Stimulated activated CD4-positive, alpha-beta T cell treated with anti-CD3 and anti-CD28 coated beads, Interleukin-2, amount 100 ng/mL, for 24 hours (primary cell): ENCODE measurements at places on chromosomes 12 and 14.

DNA sequence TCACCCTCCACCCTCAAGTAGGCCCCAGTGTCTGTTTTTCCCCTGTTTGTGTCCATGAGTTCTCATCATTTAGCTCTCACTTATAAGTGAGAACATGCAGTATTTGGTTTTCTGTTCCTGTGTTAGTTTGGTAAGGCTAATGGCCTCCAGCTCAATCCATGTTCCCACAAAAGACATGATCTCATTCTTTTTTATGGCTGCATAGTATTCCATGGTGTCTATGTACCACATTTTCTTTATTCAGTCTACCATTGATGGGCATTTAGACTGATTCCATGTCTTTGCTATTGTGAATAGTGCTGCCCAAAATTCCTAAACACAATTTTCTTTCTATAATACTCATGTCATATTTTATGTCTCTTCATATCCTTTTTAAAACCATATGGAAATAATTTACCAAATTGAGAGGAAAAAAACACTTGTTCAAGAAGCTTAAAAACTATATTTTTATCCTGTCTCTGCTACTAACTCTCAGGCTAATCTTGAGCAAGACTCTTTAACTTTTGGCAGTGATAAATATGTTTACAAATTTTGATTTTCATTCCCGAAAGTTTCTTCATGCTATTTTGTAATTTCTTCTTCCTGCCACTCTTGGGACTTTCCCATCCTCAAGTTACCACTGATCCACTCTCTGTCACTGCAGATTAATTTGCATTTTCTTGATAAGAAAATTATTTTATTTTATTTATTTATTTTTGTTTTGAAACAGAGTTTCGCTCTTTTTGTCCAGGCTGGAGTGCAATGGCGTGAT is 28.0 kb upstream of the OSBPL8 start:
- DNase-seq = no peak

GRCh38 chr14:96958057-96958456 is 160.9 kb downstream of the VRK1 start:
- DNase-seq = no peak

GRCh38 chr12:30100741-30101140 is 317.0 kb upstream of the TMTC1 start:
- DNase-seq = no peak

DNA sequence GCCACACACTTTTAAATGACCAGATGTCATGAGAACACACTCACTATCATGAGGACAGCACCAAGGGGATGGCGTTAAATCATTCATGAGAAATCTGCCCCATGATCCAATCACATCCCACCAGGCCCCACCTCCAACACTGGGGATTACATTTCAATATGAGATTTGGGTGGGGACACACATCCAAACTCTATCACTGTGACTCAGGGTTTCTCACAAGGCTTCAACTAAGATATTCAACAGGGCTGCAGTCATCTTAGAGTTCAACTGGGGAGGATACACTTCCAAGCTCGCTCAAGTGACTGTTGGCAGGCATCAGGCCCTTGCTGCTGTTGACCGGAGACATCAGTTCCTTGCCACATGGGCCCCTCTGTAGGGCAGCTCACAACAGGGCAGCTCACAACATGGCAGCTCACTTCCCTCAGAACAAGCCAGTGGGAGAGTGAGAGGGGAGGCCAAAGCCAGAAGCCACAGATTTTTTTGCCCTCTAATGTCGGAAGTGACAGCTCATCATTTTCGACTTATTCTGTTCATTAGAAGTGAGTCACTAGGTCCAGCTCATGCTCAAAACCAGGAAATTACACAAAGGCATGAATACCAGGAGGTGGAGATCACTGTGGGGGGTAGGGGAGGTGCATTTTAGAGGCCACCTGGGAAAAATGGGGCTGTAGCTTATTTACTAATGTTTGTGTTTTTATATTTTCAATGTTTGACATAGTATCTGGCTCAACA is 50.8 kb upstream of the PTHLH start:
- DNase-seq = no peak

DNA sequence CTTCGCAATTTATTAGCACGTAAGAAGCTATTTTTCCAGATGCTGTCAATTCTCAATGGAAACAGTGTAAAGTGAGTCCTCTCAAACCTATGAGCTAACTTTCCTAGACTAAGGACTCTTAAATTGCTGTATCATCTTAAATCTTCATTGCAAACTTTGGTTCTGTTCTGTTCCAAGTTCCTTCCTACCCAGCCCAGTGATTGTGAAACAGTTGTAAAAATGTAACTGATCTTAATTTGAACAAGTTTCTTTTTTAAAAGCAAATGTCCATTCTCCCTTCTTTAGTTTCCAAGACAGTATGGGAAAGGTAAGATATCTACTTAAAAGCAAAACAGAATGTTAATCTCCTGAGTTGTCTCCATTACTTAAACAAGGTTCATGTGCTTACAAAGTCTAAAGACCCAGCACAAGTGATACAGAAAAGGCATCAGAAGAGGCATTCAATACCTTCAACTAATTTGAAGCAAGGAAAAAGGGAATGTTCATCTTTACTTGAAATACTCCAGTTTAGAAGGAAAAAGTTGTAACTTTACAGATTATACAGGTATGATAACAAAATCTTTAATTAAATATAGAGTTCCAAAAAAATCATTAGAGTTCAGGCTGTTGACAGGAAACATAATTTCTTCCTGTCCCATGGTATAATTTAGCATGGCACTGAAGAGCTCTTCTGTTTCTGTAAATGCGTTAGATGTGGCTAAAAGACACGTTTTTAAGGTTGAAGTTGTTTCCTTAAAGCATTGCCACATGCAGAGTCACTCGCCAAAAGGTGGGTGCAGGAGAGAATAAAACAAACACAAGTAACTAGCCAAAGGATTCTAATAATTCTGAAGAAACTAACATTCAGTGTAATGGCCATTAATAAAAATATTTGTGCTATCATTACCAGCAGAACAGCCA is 101.5 kb upstream of the USP15 start:
- no peak for DNase-seq

DNA sequence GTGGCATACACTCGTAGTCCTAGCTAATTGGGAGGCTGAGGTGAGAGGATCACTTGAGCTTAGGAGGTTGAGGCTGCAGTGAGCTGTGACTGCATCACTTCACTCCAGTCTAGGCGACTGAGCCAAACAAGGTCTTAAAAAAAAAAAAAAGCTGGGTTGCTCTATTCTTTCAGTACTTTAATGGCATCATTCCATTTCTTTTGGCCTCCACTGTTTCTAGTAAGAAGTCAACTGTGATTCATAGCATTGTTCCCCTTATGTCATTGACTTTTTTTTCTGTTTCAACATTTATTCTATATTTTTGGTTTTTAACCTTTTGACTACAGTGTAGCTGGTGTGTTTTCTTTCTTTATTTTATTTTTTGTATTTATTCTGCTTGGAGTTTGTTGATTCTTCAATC is 16.7 kb upstream of the PRKCH start:
- no peak for DNase-seq

- DNase-seq = no peak
Measured at GRCh38 chr14:65003394-65003793, 16.7 kb downstream of the FNTB start.

GRCh38 chr12:28513983-28514382 is 323.7 kb downstream of the CCDC91 start:
- no peak for DNase-seq

DNA sequence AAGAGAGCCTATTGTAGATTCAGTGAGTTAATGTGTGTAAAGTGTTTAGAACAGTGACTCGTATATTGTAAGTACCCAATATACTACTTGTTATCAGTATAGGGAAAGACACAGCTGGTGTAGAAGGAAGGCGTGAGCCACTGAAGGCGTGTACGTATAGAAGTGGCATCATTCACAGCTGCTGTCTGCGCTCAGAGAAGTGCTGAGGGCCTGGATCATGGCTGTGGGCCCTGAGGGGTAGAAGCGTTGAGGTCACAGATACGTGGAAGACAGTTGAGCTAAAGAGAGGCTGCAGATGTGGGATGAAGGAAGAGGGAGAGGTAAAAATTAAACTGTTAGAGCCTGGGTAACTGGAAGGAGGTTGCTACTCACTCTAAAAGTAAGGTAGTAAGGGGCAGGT is 5.9 kb downstream of the C12orf75 start:
- DNase-seq = no peak

DNA sequence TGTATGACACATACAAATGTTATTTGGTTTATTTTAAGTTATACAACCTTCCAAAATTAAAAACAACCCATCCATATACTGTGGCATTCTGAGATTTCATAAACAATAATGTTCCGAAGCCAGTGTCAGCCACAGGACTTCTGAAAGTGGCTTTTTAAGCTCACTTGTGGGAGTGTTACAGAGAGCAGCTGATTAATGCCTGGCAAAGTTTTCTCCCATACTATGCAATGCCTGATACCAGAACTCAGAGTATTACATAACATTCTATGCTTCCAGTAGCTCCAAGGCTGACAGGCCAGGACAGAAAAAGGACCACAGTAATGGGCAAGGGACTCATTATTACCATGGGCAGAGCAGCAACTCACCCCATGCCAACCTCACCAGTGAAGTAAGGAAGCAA is 29.3 kb downstream of the NELL2 start:
- no peak for DNase-seq

- no peak for DNase-seq
Measured at GRCh38 chr14:96255501-96256366, at the start of gene BDKRB1. BDKRB1 (plus strand) TSS chr14:96256210; CDS start chr14:96263683, 7,473 bp downstream.

DNA sequence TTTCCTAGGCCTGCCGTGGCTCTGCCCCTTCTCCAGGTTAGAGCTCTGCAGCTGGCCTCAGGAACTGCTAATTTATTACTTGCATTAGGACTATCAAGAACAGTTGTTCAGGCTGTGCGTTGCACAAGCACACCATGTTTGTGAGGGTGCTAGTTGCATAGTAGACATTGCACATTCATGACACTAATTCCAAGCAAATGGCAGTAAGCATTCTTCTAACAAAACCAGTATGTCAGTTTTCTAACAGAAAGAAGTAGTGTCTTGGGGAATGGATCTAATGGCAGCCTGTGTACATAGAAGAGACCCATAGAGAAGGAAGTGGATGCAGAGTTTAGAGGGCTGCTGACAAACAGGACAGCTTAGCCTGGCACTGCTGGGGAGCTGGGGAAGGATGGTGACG is 53.9 kb downstream of the ERH start:
- DNase-seq = no peak

GRCh38 chr12:29610473-29611170 is 113.1 kb upstream of the OVCH1 start:
- DNase-seq = no peak

DNA sequence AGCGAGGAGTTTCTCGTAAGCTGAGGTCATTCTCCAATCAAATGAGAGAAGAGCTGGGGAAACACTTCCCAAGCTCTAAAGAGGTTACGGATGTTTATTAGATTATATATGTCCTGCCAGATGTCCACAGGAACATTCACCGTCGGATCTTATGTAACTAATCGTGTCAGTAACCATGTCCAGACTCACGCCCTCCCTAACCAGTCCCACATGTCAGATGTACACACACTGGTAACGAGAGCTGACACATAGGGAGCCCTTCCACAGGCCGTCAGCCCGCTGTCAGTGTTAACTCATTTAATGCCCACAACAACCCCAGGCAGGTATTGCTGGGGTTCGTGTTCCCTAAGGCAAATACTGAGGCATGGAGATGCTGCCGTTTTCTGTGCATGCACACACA is 223.7 kb upstream of the RTL1 start:
- peak; percentile 3 for DNase-seq

- DNase-seq = no peak
Measured at GRCh38 chr14:94676495-94677185, 64.4 kb downstream of the SERPINA3 start.

GRCh38 chr12:118813778-118814357 is 167.5 kb upstream of the SRRM4 start:
- DNase-seq = no peak

- no peak for DNase-seq
Measured at GRCh38 chr14:36652542-36653201, 9.0 kb upstream of the PAX9 start.

GRCh38 chr12:71216725-71217579 is 59.2 kb upstream of the TSPAN8 start:
- no peak for DNase-seq

DNA sequence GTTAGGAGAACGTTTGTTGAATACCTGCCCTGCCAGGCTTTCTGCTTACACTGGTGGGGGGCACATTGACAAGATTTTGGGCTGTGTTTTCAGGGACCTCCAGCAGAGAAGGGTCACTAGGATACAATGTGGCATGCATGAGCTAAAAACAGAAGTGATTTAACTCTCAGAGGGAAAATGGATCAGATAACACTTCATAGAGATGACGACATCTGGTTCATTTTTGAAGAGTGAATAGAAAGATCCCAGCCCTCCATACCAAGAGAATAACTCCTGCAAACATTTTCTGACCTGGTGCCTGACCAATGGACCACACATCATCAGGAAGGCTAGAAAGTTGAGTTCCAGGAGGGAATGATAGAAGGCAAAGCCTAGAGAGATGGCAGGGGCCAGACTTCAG is 33.7 kb downstream of the CKB start:
- no peak for DNase-seq

DNA sequence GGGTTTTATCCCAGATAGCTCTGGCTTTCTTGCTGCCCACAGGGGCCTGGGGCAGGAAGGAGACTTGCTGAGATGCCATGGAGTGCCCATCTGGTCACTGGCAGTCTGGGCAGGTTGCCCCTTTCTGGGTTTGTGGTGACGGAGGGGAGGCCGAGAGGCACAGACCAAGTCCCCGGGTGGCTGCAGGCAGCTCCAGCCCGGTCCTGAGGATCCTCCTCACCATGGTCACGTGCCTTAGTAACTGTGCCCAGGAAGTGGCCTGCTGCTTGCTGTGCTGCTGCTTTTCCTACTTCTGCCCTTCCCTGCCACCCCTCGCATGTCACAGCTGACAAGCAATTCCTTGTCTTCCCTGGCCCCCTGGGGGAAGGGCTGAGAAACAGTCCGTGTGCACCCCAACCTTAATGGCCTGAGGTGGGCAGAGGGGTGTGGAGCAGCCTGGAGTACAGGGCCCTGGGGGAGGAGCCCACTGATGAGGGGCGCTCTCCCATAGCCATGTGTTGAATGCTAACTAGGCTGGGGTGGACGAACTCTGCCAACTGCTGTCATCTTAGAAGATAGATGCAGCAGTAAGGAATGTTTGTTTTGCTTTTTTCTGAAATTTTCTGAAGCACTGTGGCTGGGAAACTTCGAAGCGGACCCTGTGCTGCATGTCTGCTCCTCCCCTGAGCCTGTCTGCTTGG is 54.9 kb upstream of the SRSF5 start:
- no peak for DNase-seq

GRCh38 chr12:38431921-38432320 is 115.3 kb downstream of the ALG10B start:
- no peak for DNase-seq

DNA sequence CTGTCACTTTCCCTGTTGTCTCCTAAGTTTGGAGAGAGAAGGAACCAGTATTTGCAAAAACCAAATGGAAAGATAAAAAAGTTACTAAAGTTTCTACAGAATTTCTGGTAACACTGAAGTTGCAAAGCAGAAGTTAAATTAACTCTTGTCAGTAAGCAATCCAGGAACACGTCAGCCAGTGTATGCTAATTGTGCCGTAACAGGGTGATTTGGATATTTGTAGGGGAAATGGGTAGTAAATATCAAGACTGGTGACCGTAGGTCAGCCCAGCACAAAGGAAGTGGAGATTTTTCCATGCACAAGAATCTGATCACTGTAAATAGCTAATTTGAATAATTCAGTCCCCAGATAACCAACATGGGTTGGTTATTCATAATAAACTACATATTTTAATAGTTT is 2.3 kb downstream of the CDKN1B start:
- DNase-seq = no peak

- DNase-seq = no peak
Measured at GRCh38 chr14:23492618-23493272, 23.2 kb downstream of the NGDN start.

- no peak for DNase-seq
Measured at GRCh38 chr12:67043771-67044170, 225.4 kb upstream of the CAND1 start.
